ENCODE measurements at places on chromosomes 5 and 9. TPM values are rescaled to one million over a fixed set of nuclear protein-coding genes. Genes with fewer than 3 reads are reported as not detected.

DNA sequence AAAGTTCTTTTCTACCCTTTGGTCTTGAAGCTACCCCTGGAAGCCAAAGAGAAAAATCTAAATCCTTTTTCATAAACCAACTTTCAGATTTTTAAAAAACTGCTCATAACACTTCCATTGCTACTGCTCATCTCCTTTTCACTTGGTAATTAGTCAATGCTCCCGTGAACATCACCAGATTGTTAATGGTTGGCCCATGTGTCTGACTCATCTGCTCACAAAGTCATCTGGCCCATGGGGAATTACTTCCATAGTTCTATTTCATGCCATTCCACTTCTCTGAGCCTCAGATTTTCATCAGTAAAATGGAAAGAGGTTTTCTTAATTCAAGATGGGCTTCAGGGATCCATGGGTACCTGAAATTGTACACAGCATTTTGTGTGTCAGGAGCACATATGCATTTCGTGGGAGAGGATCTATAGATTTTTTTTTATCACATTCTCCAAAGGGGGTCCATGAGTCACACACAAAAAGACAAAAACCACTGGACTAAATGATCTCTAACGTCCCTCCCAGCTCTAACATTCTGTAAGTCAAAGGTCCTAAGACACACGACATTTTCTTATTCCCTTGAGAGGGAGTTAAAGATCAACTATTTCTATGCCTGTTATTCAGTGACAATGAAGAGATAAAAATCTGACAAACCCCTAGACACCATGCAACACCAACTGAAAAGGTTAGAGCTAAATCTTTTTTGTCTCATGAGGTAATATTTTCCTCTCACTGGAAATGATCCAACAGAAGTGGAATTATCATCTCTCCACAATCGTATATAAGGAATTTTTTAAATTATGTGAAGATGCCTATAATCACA is 75.4 kb downstream of the TEX10 start:
- no peak for DNase-seq

Gene PCDHB14
- total RNA-seq, result 2.6 TPM

Gene BARX1
- not detected for total RNA-seq

- peak; percentile 23 for DNase-seq
Measured at GRCh38 chr5:113202287-113202686, 225.7 kb downstream of the DCP2 start.

GRCh38 chr9:35842795-35843194 is 13.8 kb downstream of the TMEM8B start:
- DNase-seq, result no peak

GRCh38 chr9:107389617-107390071 is 99.9 kb downstream of the KLF4 start:
- DNase-seq, result no peak

- DNase-seq, result peak; percentile 39
Measured at GRCh38 chr9:137293482-137294090, 8.5 kb downstream of the NRARP start.

DNA sequence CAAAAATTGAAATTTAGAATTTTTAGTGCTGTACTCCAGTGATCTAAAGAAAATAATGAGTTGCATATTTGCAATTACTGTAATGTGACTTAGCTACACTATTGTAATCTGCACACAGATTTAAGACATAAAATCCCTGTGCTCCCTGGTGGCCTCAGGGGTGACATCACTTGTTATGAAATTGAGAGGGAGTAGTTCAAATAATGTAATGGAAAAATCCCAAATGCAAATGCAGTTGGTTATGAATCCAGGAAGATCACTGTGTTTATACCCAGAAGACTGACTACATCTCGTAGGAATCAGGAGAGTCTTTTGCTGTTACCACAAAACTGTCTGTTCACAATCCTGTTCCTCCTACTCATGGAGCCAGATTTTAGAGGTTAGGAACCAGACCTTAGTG is 178.7 kb upstream of the FBXL17 start:
- no peak for DNase-seq

Gene SLC45A2
- not detected for total RNA-seq

DNA sequence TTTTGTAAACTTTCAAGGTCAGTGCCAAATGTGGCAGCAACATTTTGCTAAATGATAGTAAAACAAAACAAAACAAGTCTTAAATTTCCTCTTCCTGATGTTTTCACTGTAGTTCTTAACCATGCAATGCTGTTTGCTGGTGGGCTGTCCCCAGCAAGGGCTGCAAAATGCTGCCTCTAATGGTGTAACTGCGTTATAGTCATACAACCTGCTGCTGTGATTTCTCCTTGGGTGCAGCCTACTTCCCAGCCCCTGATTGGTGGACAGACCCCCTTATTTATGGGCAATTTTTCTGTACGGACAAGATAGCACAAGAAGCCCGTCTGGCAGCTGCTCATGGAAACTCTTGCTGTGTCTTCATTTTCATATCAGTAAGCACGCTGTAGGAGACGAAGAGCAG is 26.6 kb upstream of the PIP5K1B start:
- DNase-seq, result peak; percentile 74

DNA sequence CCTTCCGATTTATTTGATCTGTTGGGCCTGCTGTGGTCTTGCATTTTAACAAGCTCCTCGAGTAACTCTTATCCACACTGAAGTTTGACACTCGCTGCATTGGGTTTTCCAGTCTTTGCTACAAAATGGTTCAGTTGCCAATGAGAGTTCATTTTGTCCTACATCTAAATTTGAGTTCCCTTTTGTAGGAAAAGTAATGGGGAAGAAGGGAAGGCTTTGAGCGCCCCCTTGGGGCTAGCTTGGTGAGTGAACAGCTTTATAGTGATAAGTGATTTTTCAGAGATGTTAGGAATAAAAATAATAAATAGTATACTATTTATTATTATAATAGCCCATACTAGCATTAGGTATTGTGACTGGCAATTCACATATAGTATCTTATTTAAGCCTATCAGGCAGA is 89.9 kb upstream of the GNAQ start:
- peak; percentile 87 for DNase-seq

- DNase-seq, result no peak
Measured at GRCh38 chr5:143233031-143233430, 170.5 kb downstream of the NR3C1 start.

DNA sequence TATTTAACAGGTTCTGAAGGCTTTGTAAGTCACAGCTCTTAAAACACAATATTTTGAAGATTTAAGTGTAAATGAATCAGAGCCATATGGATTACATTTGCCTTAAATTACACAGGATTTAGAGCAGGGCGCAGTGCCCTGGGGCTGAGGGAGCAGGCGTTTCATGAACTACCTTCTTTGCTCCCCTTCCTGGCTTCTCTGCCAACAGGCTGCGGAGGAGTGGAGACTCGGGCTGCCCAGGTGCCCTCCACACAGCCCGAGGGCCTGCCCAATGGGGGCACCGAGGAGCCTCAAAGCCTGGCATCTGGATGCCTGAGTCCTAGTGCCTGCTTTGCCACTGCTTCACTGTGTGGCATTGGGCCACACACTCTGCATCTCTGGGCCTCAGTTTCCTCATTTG is 90.6 kb upstream of the HAND1 start:
- no peak for DNase-seq

DNA sequence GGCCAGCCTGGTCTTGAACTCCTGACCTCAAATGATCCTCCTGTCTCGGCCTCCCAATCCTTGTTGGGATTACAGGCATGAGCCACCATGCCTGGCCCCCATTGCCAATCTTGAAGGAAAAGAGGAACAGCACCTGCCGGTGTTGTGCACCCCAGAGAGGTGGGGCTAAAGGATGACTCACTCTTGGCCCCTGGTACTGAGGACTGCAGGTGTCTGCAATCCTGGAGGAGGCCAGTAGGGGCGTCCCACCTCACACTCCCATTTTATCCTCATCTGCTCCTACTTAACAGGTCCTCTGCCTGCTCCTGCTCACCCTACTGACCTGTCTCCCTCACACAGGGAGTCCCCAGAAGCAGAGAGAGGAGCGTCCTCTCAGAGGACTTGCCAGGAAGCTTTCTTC is 390.4 kb downstream of the ARHGEF28 start:
- peak; percentile 80 for DNase-seq

GRCh38 chr5:143177263-143177983 is 226.1 kb downstream of the NR3C1 start:
- no peak for DNase-seq

Gene SLC36A3
- total RNA-seq, result not detected

GRCh38 chr5:35924122-35924949 is 14.1 kb downstream of the CAPSL start:
- no peak for DNase-seq

Gene LHX6
- total RNA-seq, result not detected

GRCh38 chr9:137453643-137454081 is 5.5 kb downstream of the NSMF start:
- DNase-seq, result peak; percentile 95

Gene DBH
- not detected for total RNA-seq

- no peak for DNase-seq
Measured at GRCh38 chr5:3027866-3028635, 276.6 kb upstream of the IRX2 start.

GRCh38 chr9:114357360-114357759 is 27.7 kb downstream of the ORM2 start:
- no peak for DNase-seq

GRCh38 chr9:76799473-76799872 is 35.2 kb downstream of the PCA3 start:
- DNase-seq, result no peak

- DNase-seq, result peak; percentile 85
Measured at GRCh38 chr9:96317335-96317980, 15.5 kb upstream of the HSD17B3 start.

DNA sequence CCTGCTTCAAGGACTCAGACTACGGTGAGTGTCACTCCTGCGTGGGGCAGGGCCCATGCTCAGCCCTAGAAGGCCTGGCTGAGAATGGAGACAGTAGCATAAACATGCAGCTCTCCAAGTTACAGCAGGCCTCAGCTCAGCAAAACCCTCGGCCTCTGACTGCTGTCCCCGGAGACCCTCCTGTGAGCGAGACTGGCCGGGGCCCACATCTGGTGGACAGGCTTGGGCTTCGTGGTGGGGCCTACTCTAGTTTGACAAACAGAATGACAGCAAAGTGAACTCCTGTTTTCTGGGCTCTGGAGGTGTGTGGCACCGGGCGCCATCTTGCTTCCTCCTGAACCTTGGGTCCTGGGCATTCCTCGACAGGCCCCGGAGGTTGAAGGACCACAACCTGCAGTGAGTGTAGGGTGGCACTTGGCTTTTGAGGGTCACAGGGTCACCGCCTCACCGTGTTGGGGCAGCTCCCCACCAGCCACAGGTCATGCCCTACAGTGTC is 97.5 kb downstream of the PHF2 start:
- no peak for DNase-seq

DNA sequence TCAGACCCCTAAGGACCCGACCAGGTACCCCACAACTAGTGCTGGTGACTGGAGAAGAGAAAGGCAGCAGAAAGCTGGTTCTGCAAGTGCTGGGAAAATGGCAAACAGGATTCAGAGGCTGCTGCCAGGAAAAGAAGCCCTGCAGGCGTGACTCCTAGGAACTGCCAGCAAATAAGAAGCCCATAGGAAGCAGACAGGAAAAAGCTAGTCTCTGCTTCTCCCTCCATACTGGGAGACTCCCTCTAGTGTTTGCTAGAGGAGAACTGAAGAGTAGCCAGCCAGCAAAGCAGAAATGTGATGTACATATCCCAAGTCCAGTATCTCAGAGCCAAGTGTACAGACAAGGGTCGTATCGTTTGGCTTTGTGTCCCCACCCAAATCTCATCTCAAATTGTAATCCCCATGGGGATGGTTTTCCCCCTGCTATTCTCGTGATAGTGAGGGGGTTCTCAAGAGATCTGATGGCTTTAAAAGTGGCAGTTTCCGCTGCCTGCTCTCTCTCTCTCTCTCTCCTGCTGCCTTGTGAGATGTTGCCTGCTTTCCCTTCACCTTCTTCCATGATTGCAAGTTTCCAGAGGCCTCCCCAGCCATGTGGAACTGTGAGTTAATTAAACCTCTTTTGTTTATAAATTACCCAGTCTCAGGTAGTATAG is 38.1 kb upstream of the TUSC1 start:
- peak; percentile 80 for DNase-seq

- DNase-seq, result no peak
Measured at GRCh38 chr5:1059884-1060263, 51.3 kb downstream of the NKD2 start.

Gene ST6GALNAC6
- total RNA-seq, result 42.3 TPM

DNA sequence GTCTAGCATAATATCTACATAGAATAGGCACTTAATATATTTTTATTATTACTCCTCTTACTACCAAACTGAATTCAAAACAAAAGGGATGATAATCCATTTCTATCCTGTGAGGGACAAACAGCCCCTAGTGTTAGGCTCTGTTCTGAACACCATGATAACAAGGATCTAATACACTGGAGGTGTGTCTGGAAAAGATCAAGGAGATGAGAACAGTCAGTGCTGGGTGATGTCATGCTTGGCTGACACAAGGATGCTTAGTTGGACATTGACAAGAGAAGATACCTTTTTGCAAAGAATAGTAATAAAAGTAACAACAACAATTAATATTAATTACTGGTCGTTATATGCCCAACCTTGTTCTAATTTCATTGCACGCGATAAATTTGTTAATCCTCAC is 458.7 kb downstream of the EBF1 start:
- no peak for DNase-seq

DNA sequence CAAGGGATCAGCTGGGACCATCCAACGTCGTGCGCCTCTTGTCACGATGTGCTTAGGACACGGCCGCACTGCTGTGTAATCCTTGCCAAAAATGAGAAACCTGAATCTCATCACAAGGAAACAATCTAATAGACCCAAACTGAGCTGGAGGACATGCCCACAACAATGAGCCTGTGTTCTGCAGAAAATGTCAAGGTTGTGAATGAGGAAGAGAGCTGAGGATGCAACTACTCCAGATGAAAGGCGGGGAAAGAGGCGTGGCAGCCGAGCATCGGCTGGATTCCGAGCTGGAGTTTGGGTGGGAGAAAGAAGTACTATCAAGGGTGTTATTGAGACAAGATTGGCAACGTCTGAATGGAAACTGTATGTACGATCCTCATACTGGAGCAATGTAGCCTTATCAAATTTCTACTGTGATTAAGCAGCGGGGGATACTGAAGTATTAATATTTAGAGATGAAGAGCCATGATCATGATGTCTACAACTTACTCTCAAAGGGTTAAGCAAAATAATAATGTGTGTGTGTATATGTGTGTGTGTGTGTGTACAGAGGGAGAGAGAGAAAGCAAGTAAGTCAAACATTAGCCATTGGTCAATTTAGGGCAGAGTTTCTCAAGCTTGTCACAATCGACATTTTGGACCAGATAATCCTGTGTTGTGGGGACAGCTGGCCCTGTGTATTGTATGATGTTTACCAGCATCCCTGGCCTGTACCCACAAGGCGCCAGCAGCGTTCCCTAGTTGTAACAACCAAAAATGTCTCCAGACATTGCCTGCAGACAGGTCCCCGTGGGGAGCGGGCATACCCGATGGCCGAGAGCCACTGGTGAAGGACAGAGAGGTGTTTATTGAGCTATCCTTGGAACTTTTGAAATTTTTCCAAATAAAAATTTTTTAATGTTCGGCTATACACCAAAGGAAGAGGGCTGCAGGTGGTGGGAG is 46.5 kb downstream of the DUSP1 start:
- DNase-seq, result no peak

- no peak for DNase-seq
Measured at GRCh38 chr9:86782831-86783230, 164.5 kb downstream of the GAS1 start.
